CD4-positive, alpha-beta T cell (primary cell): ENCODE measurements at places on chromosomes 7 and 10. TPM values are rescaled to one million over a fixed set of nuclear protein-coding genes. Genes with fewer than 3 reads are reported as not detected.

DNA sequence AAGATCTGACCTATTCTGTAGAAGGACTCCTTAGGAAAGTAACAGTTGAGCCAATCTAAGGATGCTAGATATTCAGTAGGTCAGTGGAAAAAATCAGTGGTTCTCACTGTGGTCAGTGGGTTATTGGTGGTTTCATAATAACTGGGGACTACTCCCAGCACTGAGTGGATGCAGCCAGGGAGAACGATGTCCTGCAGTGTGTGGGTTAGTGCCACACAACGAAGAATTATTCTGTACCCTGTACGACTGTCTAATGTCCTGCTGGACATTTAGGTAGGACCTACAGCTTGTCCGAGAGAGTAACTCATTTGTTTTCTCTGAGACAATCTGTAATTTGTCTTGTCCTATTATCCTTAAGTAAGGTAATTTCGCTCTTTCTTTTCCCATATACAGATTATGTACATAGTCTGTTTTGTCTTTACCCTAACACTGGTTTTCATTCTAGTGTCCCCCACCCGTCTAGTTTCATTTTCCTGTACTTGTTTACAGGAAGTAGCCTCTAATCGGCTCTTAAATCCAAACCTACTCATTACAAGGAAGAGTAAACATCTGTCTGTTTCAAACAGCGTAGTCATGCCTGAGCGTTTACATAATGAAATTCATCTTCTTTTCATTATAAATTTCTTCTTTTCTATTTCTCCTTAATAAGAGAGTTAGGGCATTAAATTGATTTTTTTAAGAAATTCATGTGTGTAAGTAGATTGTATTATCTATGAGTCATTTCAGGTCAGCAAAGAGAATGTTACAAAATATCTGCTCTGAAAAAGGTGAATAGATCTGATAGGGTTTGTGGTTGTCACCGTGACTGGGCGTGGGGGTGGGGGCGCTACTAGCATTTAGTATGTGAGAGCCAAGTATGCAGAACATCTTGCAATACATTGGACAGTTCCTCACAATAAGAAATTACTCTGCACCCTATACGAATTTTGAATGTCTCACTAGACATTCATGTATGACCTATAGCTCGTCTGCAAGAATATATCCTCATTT is 8.3 kb upstream of the ZC3HAV1L start:
- peaks cover 41% of the 10 kb centered on the region for H3K4me1 ChIP-seq
- peaks cover 52% of the 10 kb centered on the region for H3K36me3 ChIP-seq
- H3K27ac ChIP-seq = peak overlapping the region; percentile 10
- peak; percentile 63 for DNase-seq

RINT1 gene
- total RNA-seq = 39.5 TPM

OPN4 gene
- total RNA-seq = not detected

GRCh38 chr7:70725448-70725847 is 406.5 kb upstream of the GALNT17 start:
- H3K27ac ChIP-seq = no peak overlapping the region
- H3K4me1 ChIP-seq = peaks cover under 1% of the 10 kb centered on the region
- no peaks in the 10 kb centered on the region for H3K27me3 ChIP-seq

DNA sequence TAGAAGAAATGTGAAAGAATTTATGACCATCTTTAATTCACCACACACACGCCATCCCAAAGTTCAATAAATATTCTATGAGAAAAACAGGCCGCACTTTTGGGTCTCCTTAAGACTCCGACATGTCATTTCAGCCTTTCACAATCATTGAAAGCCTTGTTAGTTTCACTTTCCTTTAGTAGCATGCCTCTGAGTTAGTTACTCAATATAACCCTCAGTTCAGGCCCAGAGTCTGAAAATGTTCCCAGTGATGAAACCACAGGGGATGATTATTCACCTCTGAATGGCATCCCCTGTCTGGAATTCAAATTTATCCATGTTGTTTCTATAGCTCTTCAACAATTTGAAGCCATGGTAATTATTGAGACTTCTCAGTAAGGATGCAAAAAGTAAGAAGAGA is 278.1 kb upstream of the NRP1 start:
- H3K4me3 ChIP-seq = no peak overlapping the region
- no peak for DNase-seq
- H3K36me3 ChIP-seq = no peaks in the 10 kb centered on the region
- no peaks in the 10 kb centered on the region for H3K27me3 ChIP-seq
- peaks cover 3% of the 10 kb centered on the region for H3K4me1 ChIP-seq

- H3K4me1 ChIP-seq = peaks cover 37% of the 10 kb centered on the region
- H3K36me3 ChIP-seq = peaks cover 2% of the 10 kb centered on the region
- H3K4me3 ChIP-seq = peak within 1 kb of the TSS; percentile 87
- peak; percentile 89 for DNase-seq
Measured at GRCh38 chr7:44748045-44748947, at the start of gene ZMIZ2. Gene ZMIZ2 (plus strand): TSS chr7:44748847. CDS start chr7:44756250, 7,403 bp downstream.
